ENCODE measurements at places on chromosomes 6 and 20.

- DNase-seq, result no peak
Observed at GRCh38 chr20:45589725-45590124, 10.6 kb upstream of the WFDC8 start.

DNA sequence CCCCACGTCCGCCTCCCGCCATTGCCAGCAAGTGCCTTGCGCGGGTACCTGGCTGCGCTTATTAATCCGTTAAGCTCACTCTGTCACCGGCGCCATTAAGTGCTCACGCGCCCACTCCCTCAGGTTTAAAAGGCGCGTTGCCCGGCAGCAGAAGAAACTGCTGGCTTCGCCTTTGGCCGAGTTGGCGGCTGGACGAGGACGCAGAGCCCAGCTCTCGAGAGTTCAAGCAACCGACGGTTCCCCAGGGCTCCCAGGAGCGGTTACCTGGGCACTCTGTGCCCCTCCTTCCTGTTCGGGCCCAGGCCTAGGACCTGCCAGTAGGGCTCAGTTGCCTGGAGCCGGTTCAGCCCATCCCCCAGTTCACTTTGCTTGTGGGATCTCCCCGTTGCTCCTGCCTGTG, at the start of gene GGTLC1:
Gene GGTLC1, minus strand, starts transcription at position 219 of the 400 bp plus-strand sequence. CDS start 2,168 bp downstream, outside the sequence.
- DNase-seq, result no peak

- DNase-seq, result no peak
Observed at GRCh38 chr6:107271208-107271790, 156.0 kb upstream of the BEND3 start.

DNA sequence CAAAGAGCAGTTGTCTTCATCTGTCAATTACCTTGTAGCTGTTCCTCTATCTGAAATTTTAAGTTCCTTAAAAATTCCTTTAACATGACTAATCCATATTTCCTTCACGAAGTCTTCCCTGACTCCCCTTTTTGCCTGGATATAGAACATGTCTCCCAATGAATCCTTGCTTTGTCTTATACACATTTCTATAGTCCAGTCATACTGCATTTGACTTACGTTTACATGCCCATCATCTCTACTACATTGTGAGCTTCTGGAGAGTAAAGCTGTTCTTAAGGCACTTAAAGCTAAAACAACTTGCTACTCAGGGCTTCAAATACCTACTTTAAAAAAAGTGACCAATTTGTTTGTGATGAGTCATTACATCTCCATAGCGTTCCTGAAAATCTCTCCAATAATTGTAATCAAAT, 4.9 kb downstream of the REV3L start:
- DNase-seq, result peak; percentile 18

DNA sequence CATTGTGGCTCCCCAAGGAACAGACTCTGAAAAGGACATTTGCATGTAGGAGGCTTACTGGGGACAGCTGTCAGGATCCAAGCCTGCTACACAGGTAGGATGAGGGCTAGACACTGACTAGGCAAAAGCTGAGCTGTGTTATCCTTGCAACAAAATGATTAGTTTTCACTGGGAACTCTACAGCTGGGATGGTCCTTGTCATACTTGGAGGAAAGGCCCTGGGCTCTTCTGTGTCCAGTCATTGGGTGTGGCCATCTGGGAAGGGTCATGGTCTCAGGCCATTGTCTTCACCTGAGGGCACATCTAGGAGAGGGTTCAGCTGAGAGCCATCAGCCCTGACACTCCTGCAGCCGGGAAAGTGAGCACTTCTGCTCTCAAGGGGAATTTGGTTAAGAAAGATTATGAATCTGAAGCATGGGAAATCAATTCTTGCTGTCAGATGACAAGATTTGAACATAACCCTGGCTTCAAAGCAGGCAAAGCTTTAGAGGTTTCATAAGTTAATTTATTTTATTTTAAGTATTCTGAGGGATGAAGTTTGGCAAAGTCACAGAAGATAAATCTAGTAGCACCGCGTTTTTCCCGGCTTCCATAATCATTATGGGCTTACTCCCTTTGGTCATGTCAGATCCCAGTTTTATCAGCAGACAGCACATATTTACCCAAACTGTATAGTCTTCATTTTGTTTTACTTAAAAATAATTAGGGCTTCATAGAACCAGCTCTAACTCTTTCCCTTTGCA, 78.4 kb upstream of the SLC22A23 start:
- no peak for DNase-seq

All from hematopoietic multipotent progenitor cell treated with erythropoietin and hydrocortisone succinate and interleukin-3 and kit ligand, for 17 days (in vitro differentiated cells).